ENCODE measurements at places on chromosomes 2 and 18.

DNA sequence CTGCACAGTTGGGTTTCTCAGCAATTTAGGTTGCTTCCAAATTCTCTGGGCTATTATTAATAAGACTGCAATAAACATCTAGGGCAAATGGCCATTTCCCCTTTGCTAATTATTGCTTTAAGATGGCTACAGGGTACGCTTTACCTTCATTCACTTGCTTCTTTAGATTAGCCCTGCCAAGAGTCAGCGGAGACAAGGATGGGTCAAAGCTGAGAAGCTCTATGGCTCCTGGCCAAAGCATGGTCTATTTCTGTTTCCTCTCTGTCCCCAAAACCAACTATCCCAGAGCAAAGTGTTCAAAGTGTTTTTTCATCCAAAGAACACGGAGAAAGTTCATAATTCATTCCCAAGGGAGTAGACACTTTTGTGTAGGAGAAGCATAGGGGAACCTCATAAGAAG, 75.2 kb upstream of the NFU1 start:
- DNase-seq, result no peak

GRCh38 chr2:20653695-20654534, 3.0 kb upstream of the HS1BP3 start:
- no peak for DNase-seq

- no peak for DNase-seq
Measured at GRCh38 chr18:37440206-37440605, 125.4 kb downstream of the CELF4 start.

- DNase-seq, result no peak
Measured at GRCh38 chr2:153394247-153394646, 84.3 kb downstream of the RPRM start.

DNA sequence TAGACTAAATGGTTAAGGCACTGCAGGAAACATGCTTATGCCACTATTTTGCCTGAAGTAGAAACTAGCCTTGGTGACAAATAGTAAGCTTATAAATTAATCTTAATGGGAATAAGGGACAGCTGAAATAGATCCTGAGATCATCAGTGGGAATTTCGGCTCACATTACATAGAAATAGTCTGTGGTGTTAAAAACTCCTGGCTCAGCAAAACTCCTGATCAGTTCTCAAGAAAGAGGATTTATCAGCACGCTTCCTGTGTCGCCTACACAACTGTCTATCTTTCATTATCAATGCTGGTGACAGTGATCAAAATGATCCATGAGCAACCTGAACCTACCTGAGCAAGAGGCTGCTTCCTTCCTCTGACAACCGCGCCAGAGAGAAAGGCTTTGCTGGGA, 17.0 kb upstream of the DNER start:
- DNase-seq, result no peak

- DNase-seq, result no peak
Measured at GRCh38 chr2:47639467-47639866, 143.5 kb upstream of the MSH6 start.

- DNase-seq, result no peak
Measured at GRCh38 chr18:13285874-13286273, 67.3 kb downstream of the LDLRAD4 start.

DNA sequence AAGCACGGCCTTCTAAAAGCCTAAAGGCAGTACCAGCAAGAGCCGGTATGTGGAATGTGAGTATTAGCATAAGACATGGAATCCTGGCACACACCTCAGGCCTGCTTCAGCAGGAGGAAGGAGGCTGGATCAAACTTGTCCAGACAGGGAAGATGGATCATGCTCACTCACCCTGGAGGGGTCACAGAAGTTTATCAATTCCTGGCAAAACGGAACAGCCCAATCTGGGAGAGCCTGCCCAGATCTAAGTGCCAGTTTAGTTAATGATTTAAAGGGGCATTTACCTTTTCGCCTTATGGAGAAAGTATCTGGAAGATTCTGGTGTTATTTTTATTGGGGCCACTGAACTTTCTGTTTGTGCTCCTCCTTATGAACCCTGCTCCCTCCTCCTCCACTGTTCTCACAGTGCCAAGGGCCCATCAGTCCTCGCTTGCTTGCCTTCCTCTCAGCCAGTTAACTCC, 58.3 kb upstream of the NFE2L2 start:
- no peak for DNase-seq

DNA sequence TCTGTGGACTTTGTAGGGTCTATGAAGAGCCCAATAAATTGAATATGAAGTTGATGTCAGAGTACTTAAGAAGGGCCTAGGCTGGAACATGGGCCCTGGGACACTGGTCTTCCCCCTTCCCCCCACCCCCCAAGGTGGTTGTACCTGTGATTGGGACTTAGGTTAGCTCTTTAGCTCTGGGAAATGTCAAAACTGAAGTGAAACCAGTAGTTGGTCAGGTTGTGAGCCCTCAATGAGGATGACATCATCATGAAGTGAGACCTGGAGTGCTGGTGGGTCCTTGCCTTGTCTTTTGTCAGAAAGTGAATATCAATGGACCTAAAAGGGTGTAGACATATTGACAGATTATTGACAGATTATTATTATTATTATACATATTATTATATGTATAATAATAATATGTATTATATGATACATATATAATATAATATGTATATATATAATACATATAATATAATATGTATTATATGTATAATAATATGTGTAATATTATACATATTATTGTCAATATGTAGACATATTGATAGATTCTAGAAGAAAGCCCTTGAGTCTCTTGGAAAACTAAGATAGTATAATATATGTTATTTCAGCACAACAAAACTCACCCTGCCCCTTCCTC, 5.4 kb downstream of the MARS2 start:
- DNase-seq, result no peak

DNA sequence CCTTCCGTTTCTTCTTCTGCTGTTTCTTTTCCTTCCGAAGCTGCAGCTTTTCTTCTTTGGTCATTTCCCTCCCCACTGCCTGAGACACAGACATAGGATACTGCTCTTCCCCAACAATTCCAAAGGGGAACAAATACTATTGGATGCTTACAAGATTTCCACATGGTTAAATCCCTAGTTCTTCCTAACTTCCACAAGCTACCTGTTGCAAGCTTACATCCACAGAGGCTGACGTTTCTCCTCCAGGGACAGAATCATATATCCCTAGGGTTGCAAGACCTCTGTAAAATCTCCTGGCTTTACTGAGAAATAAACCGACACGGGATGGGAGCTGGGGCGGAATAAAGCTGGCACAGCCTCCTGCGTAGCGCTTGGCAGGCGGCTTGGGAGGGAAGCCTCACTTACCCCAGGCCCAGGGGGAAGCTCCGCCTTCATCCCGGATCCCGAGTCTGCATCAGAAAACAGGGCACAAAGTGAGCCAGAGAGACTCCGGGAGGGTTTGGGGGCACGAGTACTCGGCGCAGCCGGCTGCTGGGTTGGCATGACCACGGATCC, 590 bp downstream of the EIF2B4 start:
- no peak for DNase-seq

Measured in activated T-cell treated with anti-CD3 and anti-CD28 coated beads, Interleukin-2, amount 50 U/mL, for 1 hour (primary cell).